NCI-H1092 treated with DMSO at 0.1 percent for 48 hours (cell line): ENCODE measurements at places on chromosomes 4 and X.
A peak's percentile ranks its signal among the peaks of the same experiment; 100 is the strongest.

GRCh38 chrX:132491191-132491590 lies 2.4 kb upstream of the MBNL3 start:
- DNase-seq: peak; percentile 63

- DNase-seq: no peak
Measured at GRCh38 chrX:150774798-150775568, 81.8 kb downstream of the MTMR1 start.

- no peak for DNase-seq
Measured at GRCh38 chrX:77922787-77923186, 12.3 kb downstream of the ATP7A start.

DNA sequence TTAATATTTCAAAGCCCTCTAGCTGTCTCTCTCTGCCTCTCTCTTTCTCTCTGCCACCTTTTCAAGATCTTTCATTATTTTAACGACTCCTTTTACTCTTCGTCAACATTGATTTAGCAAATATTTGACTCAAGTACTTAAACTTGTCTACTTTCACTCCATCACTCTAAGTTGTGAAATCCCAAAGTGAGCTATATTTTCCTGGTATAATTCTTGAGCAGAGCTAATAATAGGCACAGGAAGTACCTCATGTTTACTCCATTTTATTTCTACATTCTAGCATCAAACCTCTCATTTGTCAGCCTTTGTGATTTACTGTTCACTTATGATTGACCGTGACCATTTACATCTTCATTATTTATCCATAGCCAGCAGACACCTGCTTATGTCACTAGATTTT lies 482.5 kb downstream of the RPA4 start:
- no peak for DNase-seq

DNA sequence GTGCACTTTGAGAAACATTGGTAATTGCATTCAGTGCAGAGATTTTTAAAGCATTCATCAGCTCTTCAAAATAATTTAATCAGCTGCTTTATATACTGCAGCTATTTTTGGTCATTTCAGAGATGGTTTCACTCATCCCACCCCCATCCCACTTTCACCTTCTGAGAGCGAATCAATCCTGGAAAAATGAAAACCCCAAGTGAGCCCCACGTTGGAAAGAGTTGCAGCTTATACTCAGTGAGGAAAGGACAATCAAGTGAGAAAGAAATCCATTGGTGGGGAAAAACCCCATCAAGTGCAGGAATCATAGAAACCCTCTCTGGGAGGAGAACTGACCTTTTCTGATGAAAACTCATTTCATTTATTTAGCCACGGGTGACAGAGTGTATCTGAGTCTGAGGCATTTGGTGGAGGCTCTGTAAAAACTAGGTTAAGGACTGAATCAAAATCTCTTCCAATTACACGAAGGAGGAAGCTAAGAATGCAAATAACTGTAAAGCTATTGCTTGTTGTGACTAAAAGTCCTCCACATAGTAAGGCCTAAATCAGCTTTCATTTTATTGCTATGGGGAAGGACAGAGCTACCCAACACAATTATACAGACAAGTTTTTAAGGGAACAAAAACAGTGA lies 240.4 kb upstream of the PGRMC2 start:
- no peak for DNase-seq

DNA sequence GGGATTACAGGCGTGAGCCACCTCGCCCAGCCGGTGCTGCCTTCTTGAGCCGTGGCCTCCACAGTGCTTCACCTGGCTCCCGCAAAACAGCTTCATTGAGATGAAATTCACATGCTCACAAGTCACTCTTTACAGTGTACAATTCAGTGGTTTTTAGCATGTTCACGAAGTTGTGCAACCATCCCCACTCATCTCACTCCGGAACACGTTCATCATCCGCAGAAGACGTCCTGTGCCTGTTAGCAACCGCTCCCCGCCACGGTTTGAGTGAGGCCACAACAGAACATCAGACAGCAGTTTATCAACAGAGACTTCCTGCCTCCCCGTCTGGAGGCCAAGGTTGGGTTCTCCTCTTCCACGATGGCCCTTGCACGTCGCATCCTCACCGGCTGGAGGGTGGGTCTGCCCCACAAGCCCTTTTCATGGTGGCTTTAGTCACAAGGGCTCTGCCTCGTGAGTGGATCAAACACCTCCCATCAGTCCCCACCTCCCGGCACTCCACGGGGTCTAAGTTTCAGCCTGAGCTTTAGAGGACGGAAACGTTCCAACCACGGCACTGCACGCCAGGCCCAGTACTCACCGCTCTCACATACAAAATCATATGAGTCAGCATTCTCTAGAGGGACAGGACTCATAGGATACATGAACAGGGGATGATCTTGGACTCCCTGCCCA lies 29.6 kb upstream of the SPON2 start:
- DNase-seq: no peak

GRCh38 chr4:52638717-52639116 lies 20.4 kb downstream of the USP46 start:
- no peak for DNase-seq

GRCh38 chrX:110741213-110741796 lies 54.3 kb downstream of the CHRDL1 start:
- no peak for DNase-seq

DNA sequence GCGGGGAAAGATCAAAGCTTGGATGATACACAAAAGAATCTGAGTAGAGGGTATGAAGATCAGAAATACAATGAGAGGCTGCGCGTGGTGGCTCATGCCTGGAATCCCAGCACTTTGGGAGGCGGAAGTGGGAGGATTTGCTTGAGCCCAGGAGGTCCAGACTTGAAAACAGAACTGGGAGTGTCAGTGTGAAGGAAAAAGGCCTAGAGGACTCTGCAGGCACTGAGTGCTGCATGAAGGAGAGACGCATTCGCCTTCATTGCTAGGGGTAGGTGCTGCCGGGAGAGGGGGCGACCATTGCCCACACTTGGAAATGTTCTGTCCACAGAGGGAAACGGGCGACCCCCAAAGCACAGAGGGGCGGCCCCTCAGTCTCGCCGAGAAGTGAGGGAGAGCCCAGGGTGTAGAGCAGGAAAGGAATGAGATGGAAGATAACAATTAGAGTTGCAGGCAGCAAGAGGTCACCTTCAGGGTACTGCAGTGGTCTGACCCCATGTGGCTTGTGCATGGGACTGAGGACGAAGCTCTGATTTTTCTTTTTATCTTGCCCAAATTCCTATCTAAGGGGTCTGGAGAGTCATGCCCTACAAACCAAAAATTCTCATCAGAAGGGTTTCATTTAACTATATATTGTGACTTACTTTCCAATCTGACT lies 31.8 kb upstream of the ARSD start:
- DNase-seq: no peak

- no peak for DNase-seq
Measured at GRCh38 chr4:77189412-77189811, 32.4 kb downstream of the CCNG2 start.

GRCh38 chr4:31651541-31651940 lies 931.4 kb downstream of the PCDH7 start:
- DNase-seq: no peak

GRCh38 chr4:182126603-182127002 lies 116.6 kb upstream of the TENM3 start:
- DNase-seq: no peak

GRCh38 chr4:182242787-182243186 lies 415 bp upstream of the TENM3 start:
- DNase-seq: no peak

- no peak for DNase-seq
Measured at GRCh38 chr4:7811536-7812191, 128.0 kb downstream of the AFAP1 start.

DNA sequence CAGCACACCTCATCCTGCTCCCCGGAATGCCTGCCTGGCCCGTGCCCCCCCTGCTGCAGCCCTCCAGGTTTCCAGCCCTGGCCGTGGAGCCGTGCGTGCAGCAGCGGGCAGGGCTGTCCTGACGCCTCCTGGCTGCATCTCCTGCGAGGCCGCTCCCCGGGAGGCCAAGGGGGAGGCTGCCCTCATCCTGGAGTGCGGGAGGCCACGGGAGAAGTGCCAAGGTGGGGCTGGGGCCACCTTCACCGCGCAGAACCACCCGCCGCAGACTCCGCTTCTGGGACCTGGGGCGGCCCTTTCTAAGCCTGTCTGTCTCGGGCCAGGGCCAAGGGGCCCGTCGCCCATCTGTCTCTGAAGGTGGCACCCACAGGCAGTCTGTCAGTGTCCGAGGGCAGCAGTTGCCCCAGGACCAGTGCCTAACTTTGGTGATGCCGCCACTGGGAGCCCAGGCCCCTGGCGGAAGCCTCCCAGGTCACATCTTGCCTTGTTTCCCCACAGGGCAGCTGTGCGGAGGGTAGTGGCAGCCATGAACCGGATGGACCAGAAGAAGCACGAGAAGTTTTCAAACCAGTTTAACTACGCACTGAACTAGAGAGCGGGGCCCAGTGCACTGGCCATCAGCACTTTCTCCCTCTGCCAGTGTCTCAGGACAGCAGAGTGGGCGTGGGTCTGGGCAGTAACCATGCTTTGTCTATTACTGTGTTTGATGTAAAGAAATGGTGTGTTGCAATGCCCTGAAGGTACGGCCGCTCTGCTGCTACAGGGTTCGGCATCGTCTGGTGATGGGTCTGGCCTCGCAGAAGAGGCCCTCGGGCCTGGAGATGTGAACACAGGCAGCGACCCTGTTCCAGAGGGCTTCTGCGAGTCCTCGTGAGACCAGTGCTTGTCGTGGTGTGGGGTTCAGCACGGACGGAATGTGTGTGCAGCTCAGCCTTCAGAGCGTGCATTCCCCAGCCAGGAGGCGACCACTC lies 20.6 kb downstream of the NKX1-1 start:
- DNase-seq: no peak

- DNase-seq: no peak
Measured at GRCh38 chrX:133265331-133265730, 47.2 kb upstream of the TFDP3 start.

GRCh38 chr4:40283968-40284367 lies 51.2 kb upstream of the CHRNA9 start:
- DNase-seq: no peak

- no peak for DNase-seq
Measured at GRCh38 chr4:19961091-19961490, 290.6 kb upstream of the SLIT2 start.

DNA sequence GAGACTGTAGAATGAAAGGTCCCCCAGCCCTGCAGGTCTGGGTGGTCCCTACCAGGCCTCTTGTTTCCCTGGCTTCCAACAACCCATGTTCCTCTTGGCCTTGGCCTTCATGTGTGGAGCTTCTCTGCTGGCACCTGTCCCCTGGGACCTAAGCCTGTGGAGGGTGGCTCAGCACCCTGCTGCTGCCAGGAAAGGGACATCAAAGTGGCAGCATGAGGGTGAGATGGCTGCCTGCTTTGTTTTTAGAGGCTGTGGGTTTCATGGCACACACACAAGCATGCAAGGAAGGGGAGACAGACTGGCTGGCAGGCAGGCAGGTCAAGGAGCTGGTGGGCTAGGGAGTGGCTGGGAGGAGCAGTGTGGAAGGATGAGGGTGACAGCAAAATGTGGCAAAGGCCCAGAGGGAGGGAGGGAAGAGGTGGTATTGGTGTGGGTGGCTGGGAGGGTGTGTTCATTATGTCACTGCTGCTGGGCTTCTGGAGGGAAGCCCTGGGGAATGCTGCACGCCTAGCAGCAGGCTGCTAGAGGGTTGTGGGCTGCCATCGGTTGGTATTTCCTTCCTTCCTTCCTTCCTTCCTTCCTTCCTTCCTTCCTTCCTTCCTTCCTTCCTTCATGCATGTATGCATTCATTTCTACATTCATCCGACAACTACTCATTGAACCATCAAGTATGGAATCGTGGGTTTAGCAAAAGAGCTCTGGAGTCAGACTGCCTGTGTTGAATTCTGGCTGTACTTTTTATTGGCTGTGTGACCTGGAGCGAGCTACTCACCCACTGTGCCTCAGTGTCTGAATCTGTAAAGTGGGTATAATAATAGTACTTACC lies 128.7 kb upstream of the PJA1 start:
- no peak for DNase-seq

DNA sequence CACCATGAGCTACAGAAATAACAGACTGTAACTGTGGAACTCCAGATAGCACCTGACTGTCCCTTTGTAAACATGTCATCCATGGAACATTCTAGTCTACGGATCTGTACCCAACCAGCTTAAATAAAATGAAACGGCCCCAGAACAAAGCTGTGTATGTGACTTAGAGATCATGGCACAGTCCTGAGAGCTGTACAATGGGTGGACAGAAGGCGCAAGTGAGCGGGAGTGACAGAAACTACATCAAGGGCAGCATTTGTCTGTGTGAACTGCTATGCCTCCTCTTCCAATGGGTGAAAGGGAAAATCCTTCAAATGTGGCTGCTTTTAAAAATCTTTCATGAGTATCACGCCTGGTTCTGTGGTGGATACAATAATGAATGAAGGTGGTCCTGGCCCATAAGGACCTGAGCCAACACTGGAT lies 72.5 kb downstream of the FAT1 start:
- DNase-seq: peak; percentile 86

- no peak for DNase-seq
Measured at GRCh38 chr4:4519297-4519894, 22.5 kb downstream of the STX18 start.

GRCh38 chr4:78426972-78427371 lies 124.6 kb upstream of the ANXA3 start:
- DNase-seq: no peak

DNA sequence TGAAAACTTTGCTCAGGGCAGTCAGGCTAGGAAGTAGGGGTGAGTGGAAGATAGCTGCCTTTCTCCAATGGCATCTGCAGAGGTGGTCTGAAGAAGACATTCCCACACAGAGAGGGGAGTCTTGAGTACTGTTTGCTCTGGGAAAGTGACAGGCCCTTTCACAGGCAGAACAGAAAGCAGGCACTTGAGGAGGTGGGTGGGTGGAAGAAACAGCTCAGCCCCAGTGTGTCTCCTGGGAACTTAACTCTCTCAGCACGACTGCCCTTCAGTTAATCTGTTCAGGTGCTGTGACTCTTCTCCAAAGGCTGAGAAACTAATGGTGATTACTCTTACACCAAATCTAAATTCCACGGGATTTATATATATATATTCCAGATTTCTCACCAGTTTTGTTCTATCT lies 28.3 kb downstream of the ENOPH1 start:
- DNase-seq: no peak

- no peak for DNase-seq
Measured at GRCh38 chr4:140344621-140345020, 28.8 kb upstream of the SCOC start.

- DNase-seq: no peak
Measured at GRCh38 chr4:113221990-113222389, 172.5 kb downstream of the ANK2 start.

- peak; percentile 37 for DNase-seq
Measured at GRCh38 chrX:11381464-11381863, 88.3 kb downstream of the AMELX start.

GRCh38 chr4:96841801-96842200 lies 1001.9 kb downstream of the PDHA2 start:
- DNase-seq: no peak

DNA sequence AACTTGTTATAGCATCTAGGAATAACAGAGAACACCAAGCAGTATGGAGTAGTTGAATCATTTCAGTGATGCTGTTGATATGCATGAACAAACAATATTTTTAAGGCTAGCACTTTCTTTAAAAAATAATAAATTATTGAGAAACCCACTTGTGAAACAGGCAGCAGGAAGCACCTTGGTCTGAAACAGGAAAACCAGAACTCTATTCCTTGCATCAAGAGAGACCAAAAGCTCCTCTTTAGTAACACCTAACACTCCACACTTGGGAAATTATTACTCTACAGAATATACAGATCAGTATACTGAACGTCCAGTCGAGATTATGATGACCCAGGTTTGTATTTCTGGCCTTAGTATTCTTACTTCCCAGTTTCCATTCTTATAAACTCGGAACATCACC lies 129.0 kb downstream of the ARAP2 start:
- no peak for DNase-seq

GRCh38 chr4:42348692-42349091 lies 48.6 kb upstream of the SHISA3 start:
- no peak for DNase-seq
